ENCODE measurements at places on chromosomes 7 and 10.

- DNase-seq: no peak
These were observed 40.5 kb upstream of the PRKAR1B start for GRCh38 chr7:767580-767940.

- no peak for DNase-seq
These were observed 5.6 kb downstream of the CCSER2 start for GRCh38 chr10:84333864-84334451.

DNA sequence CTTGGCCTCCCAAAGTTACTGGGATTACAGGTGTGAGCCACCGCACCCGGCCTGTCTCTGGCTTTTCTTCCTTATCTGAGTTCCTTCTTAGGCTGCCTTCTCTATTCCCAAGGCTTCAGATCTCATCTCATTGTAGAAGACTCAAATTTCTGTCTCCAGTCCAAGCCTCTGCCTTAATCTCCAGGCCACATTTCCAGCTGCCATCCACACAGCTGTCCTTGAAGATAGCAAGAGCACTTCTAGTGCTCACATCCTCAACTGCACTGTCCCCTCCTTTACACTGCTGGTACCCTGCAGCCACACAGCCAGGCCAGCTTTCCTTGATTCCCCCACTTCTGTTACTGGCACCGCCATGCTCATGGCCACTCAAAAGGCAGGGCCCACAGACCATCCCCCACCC is 35.6 kb downstream of the POLL start:
- DNase-seq: no peak

GRCh38 chr7:41538810-41539724 is 163.8 kb downstream of the INHBA start:
- no peak for DNase-seq

DNA sequence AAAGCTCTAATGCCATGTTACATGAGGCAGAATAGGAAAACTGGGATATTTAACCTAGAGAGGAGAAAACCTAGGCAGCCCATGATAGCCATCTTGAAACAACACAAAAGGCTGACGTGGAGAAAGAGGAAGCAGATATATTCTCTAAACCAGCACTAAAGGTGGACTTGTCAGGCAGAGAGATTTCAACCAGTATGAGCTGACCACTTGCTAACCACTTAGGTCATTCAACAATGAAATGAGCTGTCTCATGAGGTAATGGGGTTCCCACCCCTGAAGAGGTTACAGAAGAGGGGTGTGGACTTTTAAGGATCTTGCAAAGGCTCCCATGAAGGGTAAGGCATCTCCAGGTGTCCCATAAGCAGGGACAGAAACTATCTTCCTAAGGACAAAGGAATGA is 26.8 kb upstream of the EGR2 start:
- DNase-seq: no peak

DNA sequence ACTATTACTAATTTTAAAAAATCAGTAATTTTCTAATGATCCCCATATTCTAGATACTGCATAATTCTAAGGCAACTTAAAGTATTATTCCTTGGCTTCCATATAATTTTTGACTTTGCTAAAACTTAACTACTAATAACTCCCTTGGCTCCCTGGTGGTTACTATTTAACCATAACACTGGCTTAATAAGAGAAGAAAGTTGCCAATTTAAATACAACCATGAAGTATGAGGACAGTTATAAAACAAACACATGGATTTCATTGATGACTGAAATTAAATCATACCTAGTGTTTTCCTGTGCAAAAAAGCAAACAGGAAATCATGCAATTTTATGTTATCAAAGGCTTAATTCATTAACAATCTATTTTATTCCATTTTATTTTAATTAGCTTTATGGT is 1073.9 kb downstream of the GRM8 start:
- no peak for DNase-seq

DNA sequence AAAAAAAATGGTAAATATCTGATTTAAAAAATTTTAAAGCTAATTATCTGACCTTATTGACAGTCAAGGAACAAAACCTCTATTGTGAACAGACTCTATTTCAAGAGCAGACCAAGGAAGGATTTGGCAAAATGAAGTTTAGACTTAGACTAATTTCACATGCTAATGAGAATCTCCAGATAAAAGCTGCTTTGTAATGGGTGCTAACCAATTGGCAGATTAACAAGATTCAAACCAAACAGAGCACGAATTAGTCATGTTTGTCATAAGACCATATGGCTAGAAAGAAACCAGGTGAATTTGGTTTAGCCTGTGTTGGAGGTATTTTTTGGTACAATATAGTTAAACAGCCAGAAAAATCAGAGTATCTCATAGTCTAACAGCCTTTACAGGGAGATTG is 429.1 kb upstream of the NFE2L3 start:
- DNase-seq: no peak

DNA sequence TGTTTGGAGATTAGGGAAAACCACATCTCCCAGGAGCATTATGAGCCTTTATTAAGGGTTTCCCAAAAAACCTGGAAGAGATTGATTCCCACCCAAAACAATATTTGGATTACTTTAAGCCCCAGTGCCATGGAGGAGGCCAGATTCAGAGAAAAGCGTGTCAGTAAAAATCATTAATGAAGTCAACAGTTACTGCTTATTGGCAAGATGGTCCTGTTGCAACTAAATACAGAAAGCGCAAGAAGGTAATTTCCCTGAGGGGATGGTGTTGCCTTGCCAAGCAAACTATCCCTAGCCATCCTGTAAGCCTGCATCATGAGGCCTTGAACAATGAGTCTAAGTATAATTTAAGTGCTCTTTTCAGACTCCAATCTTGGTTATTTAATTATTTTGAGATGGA is 156.6 kb downstream of the SPAG6 start:
- DNase-seq: no peak

GRCh38 chr7:73840715-73841379 is 1.5 kb downstream of the METTL27 start:
- DNase-seq: no peak

- peak; percentile 72 for DNase-seq
These were observed 109.3 kb downstream of the GRK5 start for GRCh38 chr10:119316729-119317097.

GRCh38 chr10:80277016-80277415 is 12.4 kb downstream of the MAT1A start:
- DNase-seq: no peak

GRCh38 chr10:69215405-69216171 is 4.5 kb upstream of the HKDC1 start:
- no peak for DNase-seq

GRCh38 chr7:12337095-12337494 is 66.6 kb downstream of the VWDE start:
- DNase-seq: no peak

DNA sequence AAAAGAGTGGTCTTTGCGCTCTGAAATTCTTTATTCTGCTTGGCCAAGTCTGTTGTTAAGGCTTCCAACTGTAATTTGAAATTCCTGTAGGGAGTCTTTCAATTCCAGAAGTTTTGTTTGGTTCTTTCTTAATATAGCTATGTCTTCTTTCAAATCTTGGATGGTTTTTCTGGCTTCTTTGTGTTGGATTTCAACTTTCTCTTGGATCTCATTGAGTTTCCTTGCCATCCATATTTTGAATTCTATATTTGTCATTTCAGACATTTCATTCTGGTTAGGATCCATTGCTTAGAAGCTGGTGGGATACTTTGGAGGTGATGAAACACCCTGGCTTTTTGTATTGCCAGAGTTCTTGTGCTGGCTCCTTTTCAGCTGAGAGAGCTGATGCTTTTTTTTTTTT is 55.5 kb downstream of the ZNF783 start:
- no peak for DNase-seq

DNA sequence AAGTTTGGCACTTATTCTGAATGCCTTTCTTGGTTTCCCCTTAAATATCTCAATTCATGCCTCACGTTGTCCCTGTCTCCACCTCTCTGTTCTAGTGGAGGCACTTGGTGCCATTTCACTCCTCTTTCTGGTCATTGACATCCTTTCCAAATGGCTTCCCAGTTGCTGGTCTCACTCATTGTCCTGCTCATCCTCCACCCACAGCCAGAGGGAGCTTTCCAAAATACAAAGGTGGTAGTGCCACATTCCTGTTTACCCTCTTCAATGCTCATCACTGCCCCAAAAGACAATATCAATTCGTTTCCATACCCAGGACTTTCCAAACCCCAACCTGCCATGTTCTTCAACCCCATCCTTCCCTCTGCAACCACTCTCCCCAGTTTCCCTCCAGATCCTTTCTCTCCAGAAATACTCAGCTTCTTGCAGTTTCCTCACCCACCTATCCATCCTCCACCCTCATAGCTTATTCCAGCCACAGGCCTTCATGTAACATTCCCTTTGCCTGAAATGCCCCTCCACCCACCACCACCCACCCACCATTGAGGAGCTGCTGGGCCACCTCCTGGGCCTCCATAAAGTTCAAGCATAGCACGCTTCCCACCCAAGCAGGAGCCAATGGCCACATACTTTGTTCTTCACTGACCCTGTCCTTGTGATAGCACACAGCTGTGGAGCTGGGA is 63.1 kb upstream of the ADRB1 start:
- no peak for DNase-seq

GRCh38 chr10:12644380-12645144 is 295.2 kb downstream of the CAMK1D start:
- DNase-seq: no peak

- no peak for DNase-seq
These were observed 26.1 kb downstream of the RBM33 start for GRCh38 chr7:155670521-155670920.

- DNase-seq: no peak
These were observed 47.1 kb upstream of the TMEM72 start for GRCh38 chr10:44864051-44864450.

DNA sequence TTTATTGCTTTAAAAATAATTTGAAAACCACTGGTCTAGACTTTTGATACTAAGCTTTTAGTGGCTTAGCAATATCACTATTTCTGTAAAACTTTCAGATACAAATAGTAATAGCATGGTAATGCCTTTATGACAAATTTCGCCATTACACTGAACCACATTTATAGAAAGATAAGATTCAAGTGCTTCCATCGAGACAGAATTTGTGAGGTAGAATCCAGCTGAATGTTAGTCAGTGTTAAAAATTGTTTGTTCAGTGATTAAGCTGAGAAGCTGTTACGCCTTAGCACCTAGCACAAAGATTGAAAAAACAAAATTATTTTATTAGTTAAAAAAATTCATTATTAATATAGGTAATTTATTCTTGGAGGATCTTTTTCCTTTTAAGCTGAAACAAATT is 36.5 kb downstream of the GNAT3 start:
- DNase-seq: no peak

DNA sequence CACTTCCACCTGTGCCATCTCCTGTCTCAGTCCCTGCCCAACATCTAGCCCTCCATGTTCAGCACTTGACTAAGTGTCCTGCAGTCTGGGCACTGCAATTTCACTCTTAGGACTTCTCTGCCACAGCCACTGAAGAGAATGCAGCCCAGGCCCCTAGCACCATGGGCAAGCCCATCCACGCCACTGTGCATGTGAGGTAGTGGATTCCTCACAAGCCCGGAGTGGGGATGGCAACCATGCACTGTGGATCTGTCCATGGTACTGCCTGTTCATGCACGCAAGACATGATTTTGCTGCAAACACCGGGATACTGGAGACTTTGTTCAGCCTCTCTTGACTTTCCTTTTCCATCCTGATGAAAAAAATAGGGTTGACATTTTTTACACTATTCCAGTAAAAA is 12.3 kb downstream of the DDC start:
- DNase-seq: peak; percentile 53

DNA sequence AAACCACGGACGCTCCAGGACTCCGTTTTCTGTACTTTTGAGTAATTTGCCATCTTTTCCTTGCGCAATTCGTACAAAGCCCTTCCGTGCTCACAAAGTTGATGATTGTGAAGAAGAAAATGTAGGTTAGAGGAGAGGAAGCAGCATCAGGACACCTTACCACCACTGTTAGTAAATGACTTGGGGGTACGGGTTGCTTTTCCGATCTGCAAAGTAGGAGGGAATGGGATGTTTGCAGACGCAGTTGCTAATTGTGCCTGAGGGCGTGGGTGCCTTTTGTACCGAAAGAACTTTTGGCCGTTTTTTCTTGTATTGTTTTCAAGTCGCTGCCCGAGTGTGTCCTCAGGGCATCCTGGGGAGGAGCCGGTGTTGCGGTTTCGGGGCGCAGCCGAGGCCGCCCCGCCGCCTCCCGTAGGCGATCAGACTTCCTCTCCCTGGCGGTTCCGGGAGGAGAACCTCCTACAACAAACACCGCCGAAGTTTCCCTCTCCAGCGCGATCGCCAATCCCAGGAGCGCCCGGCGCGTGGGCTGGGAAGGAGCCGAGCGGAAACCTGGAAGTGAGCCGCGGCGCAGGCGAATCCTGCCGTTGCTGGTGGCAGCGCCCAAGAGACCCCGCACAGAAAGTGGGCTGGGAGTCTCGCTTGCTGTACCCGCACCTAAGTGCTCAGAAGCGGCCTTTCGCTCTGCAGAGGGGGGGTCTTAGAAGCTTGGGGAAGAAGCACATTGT is 1.0 kb downstream of the PRR15 start:
- no peak for DNase-seq

- DNase-seq: no peak
These were observed 30.7 kb downstream of the TECTB start for GRCh38 chr10:112313911-112314310.

- DNase-seq: no peak
These were observed 64.1 kb downstream of the AHR start for GRCh38 chr7:17362439-17363105.

DNA sequence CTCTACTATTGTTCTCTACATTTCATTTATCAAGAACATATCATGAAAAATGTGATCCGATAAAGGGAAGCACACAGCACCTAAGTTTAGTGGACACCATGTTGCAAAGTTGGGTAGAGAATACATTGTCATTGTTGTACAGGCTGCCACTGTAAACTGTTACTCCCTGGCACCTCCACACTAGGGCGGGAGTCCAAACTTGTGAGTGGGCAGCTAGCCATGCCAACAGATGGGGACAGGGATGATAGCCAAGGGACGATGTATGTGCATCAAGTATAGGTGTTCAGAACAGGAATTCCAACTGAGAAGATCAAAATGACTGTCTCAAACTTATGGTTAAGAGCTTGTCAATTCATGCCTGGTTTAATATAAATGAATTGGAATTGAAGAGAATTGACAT is 31.1 kb upstream of the COMMD3 start:
- DNase-seq: no peak

DNA sequence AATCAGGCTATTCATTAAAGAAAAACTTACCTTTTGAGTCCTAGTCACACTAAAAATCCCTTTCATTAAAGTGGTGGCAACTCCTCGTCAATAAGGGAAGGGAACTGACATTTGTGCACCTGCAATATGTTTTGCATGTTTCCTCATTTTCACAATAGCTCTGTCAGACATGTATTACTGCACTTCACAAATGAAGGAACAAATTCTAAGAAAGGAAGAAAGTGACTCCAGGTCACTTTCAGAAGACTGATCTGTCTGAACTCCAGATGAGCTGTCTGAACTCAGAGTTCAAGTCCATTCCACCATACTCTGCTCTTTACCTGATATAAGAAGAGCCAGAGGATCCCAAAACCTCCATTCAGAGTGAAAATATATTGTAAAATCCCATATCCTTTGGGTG is 50.3 kb upstream of the GSAP start:
- no peak for DNase-seq

DNA sequence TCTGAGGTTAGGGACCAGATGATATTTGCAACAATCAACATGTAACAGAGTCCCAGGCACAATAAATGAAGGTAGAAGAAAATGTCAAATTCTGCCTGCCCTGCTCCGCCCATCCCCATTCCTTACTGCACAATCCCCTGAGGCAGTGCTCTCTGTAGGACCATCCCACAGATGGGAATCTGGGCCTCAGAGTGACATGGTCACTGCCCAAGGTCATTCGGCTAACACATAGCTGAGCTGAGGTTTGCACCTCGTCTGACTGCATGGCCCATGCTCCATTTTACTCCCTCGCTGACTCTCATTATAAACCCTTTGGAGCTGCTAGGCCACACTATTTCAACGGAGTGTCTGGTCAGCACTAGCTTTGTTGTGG is 1.2 kb downstream of the HOGA1 start:
- DNase-seq: no peak

Measured in urothelium cell line (cell line).